ENCODE measurements at places on chromosomes 3 and 15.

DNA sequence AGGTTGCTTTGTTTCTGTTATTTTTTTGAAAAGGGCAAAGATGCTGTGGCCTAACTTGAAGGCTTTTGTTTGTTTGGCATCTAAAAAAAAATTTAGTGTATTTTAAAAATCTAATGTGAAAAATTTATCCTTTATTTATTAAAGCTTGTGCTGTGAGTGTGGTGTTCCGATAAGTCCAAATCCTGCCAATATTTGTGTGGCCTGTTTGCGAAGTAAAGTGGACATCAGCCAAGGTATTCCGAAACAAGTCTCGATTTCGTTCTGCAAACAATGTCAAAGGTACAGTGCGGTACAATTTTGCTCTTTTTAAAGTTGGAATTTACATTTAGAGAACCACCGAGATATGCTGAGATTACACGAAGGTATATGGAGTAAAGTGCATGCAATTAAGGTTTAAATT is 3.7 kb downstream of the NMD3 start:
- no peak for DNase-seq

DNA sequence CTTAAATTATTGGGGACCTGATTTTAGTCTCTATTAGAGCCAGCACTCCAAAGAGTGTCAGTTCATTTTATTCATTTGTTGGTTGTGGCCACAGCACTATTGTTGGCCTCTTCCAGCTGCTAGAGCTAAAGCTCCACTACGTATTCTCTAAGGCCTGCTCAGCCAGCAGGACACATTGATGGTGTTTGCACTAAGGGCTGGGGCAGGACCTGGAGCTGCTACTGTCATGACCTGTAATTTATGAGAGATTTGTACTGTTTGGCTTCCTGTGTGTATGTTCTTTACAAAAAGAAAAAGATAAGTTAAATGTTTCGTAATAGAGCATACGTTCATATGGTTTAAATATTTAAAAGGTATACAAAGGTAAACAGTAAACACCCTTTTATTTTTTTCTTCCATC is 8.1 kb downstream of the GFM1 start:
- DNase-seq = no peak

DNA sequence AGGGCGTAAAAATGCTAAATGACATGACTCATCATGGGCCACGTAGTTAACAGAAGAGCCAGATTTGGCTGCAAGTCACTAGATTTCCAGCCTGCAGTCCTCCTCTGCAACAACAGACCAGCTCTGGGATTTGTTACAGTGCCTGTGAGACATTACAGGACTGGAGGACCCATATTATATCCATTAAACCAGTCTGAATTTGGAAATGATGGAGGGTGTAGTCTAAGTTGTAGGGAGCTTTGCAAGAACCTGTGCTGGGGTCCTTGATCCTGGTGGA is 10.8 kb downstream of the ZNF774 start:
- peak; percentile 57 for DNase-seq

- no peak for DNase-seq
Measured at GRCh38 chr15:80730926-80731325, 35.8 kb downstream of the ABHD17C start.

GRCh38 chr3:152402695-152403451 is 134.1 kb downstream of the MBNL1 start:
- no peak for DNase-seq

- DNase-seq = no peak
Measured at GRCh38 chr3:178194539-178194938, 341.7 kb upstream of the KCNMB2 start.

- no peak for DNase-seq
Measured at GRCh38 chr15:89803941-89804800, 10.5 kb downstream of the ANPEP start.
